ENCODE measurements at places on chromosomes 1 and 21.

- no peak for DNase-seq
Observed at GRCh38 chr1:221805121-221805520, 63.2 kb upstream of the DUSP10 start.

GRCh38 chr21:42254651-42255601 lies 36.0 kb downstream of the ABCG1 start:
- DNase-seq, result no peak

DNA sequence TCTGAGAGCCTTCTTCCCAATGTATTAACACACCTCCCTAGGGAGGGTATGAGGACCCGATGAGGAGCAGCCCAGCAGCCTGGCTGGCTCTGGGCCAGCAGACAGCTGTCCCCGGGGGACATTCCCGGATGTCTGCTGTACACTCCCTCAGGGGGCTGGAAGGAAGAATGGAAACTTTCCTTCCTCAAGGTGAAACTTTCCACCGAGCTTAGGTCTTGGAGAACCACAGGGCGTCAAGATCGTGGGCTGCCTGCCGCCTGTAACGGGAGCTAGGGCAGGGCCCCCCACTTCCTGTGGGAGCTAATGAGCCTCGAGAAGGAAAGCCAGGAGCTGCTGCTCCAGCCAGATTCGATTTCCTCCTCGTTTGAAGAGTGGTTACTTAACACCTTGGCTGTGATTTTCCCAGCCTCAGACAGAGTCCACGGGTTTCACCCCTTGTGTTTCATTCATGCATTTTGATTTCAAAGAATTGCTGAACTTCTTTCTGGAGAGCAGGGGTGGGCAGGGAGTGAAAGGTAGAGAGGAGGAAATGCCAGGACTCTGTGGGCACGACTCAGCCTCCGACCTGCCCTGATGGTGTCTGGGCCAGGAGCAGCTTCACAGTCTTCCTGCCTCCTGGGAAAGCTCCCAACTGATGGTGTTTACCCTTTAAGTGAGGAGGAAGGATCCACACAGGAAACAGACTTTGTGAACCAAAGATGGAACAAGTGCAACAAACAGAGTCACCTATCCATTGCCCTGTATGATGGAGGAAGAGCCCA lies 29.7 kb downstream of the UBE2T start:
- DNase-seq, result no peak

DNA sequence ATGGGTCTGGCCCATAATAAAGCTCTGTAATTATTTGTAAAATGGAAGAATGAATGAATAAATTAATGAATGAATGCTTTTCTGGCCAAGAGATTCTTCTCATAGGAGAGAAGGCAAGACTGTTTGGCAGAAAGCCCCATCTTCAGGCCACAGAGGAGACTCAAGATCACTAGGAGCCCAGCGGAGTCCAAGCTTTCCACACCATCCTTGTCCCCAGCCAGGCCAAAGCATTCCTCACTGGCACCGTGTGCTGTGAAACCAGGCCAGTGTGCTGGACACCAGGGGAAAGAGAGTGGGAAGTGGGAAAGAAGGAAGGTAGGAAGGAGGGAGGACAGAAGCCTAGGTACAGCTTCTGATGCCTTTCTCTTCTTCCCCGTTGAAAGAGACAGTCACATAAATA lies 86.4 kb downstream of the PLXNA2 start:
- DNase-seq, result no peak

DNA sequence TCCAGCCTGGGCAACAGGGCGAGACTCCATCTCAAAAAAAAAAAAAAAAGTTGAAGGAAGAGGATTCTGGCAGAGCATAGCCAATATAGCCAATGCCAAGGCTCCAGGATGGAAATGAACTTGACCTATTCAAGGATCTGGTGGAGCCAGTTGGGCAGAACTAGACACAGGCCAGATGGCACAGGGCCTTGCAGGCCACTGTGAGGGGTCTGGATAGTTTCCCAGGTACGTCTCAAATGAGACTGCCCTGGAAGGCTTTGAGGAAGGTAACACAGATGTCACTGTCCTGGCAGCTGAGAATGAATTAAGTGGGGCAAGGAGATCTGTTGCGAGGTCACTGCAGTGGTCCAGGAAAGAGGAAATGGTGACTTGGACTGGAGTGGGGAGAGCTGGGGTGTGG lies 12.0 kb upstream of the ARHGEF19 start:
- DNase-seq, result no peak

Measured in NCI-H2227 treated with DMSO at 0.1 percent for 48 hours (cell line).